ENCODE measurements at places on chromosomes 4 and X.

GRCh38 chr4:168124008-168124641 lies 31.8 kb downstream of the ANXA10 start:
- no peak for DNase-seq

DNA sequence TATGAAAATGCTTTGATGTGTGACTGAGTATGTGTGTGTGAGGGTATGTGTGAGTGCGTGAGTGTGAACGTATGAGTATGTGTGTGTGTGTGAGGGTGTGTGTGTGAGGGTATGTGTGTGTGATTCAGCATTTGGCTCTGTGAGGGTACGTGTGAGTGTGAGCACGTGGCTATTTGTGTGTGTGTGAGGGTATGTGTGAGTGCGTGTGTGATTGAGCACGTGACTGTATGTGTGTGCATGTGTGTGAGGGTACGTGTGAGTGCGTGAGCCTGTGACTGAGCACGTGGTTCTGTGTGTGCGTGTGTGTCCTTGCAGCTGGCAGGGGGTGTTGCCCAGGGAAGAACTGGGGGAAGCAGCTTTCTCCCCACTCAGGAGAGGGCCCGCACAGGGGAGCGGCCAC lies 16.1 kb upstream of the PPP2R3B start:
- no peak for DNase-seq

GRCh38 chrX:15829217-15829616 lies 25.4 kb downstream of the AP1S2 start:
- no peak for DNase-seq

- no peak for DNase-seq
Observed at GRCh38 chr4:6348408-6348807, 78.8 kb downstream of the WFS1 start.

GRCh38 chrX:100677611-100678181 lies 33.7 kb downstream of the SRPX2 start:
- DNase-seq = no peak

- no peak for DNase-seq
Observed at GRCh38 chr4:151356510-151356909, 31.1 kb upstream of the SH3D19 start.

GRCh38 chr4:151783867-151784266 lies 23.1 kb upstream of the GATB start:
- no peak for DNase-seq

DNA sequence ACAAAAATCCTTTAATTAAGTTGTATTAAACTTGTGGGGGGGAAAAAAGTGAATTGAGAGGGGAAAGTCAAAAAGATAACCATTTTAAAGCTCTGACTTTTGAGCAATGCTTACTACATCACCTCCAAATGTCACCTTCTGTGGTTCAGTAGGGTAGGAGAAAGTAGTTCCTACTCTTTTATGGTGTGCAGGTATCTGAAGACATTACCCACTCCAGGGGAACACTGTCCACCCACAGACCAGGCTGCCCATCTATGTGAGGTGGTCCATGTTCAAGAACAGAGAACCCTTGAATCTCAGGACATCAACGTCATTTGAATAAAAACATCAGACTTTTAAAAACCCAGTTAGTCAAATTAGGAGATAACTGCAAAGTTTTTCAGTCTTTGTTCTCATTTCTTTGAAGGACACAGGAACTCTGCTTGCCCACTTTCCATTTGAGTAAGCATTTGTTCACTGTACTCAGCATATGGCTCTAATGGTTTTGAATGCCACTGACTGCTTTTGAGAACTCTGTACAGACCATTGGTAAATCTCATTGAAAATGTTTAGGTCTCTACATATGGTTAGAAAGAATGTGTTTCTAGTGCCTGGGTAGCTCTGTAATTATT lies 18.4 kb downstream of the NMU start:
- DNase-seq = no peak
